ENCODE measurements at places on chromosomes 11 and 22. TPM values are rescaled to one million over a fixed set of nuclear protein-coding genes. Genes with fewer than 3 reads are reported as not detected.
A peak's percentile ranks its signal among the peaks of the same experiment; 100 is the strongest.

Gene CTNND1
- 426 TPM for total RNA-seq

Gene CFAP300
- total RNA-seq: 9.7 TPM

DNA sequence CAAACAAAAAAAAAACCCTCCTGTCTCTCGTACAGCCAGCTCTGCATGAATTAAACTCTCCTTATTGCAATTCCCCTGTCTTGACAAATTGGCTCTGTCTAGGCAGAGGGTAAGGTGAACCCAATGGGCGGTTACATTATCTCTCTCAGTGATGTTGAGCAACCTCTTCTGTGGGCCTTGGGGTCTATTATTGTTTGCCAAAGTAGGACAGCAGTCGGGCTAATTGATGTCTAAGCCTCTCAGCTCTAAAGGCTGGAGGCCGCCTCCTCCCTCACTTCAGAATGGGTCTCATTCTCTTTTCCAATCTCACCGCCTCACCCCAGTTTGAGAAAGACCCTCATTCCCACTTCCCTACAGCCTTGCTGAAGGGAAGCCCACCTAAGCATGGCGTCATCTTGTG, 1.3 kb upstream of the SLC25A45 start:
- DNase-seq: no peak

DNA sequence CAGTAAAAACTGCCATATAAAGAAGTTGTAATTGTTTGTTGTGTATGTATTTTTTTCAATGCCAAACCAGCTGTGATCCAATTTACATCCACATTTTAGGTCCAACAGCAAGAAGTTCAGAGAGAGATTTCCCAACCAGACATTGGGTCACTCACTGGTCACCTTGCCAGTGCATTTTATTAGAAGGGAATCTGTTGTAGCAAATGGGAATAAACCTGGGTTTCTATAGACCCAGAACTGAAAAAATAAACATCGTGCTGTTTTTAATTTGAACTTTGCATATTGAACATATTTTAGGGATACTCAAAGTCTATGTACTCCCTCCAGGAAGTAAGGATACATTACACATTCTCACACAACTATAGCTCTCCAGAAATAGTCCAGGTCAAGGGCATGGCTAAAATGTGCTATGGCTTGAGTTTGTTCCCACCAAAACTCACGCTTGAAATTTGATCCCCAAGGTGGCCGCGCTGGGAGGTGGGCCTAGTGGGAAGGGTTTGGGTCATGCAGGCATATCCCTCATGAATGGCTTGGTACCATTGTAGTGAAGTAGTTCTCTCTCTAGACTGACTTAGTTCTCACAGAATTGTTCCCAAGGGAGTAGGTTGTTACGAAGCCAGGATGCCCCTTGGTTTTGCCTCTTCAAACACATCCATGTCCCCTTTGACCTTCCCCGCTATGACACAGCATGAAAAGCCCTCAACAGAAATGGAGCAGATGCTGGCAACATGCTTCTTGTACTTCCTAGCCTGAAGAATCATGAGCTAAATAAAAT, 90.9 kb downstream of the RRAS2 start:
- peak; percentile 17 for DNase-seq

- no peak for DNase-seq
Measured at GRCh38 chr11:20211691-20212090, 51.4 kb upstream of the DBX1 start.
